ELR (cell line): ENCODE measurements at places on chromosomes 5 and 9.

DNA sequence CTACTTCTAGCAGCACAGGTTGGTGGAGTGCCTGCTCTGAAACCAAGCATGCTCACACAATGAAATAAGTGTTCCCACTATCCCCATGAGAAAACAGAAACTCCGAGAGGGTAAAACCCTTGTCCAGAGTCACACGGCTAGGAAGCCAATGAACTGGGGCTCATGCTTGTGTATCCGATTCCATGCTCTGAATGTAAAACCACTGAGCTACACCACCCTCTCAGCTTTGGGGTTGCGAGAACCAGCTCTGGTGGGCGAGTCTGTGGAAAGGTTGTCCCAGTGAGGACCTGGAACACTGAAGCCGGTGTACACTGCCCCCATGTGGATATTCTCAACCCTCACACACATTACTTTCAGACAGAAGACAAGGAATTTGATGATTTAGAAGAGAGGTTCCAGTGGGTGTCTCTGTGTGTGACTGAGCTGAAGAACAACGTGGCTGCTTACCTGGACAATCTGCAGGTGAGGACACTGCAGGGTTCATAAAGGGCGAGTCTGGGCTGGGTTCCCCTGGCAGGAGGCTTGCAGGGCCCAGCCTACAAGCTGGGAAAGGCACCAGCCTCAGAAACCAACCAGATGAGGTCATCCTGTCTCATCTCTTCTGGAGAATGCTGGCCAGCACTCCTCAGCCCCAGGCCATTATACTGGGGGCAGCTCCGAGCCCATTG, 37.4 kb downstream of the ARHGEF37 start:
- peak; percentile 92 for DNase-seq

- peak; percentile 13 for DNase-seq
Measured at GRCh38 chr5:115894342-115894741, 52.6 kb downstream of the AP3S1 start.

- no peak for DNase-seq
Measured at GRCh38 chr9:22457448-22457847, 10.8 kb downstream of the DMRTA1 start.

DNA sequence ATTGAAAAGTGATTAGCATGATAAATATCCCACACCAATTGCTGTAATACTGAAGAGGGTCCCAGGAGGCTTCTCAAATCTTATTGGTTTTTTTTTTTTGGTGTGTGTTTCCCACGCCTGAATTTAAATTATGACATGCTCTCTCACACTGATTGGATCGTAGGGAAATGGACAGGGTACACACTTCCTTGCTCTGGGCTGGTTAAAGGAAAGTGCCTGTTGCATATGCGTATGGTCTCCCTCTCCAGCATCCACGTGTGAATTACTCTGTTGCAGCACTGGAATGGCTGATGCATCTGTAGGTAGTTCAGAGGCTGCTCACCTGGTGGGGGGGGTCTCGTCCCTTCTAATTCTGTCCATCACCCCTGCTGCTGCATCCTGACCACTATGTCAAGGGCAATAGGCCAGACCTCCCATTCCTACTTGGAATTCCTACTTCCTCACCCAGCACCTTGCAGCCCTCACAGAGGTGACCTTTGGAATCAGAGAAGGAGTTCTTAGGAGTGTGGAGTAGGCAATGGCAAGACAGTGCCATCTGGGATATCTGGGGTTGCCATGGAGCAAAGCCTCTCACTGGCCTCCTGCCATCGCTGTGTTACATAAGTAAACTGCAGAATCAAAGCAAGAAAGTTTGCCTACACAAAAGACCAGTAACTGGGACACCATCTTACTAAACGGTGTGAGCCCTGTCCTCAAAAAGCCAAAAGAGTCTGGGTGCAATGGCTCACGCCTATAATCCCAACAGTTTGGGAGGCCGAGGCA, 71.4 kb upstream of the FBXW11 start:
- no peak for DNase-seq

GRCh38 chr9:69817202-69817601, 3.4 kb upstream of the CFAP95 start:
- DNase-seq, result peak; percentile 3

GRCh38 chr5:149913436-149914419, 30.9 kb downstream of the PDE6A start:
- DNase-seq, result peak; percentile 13

DNA sequence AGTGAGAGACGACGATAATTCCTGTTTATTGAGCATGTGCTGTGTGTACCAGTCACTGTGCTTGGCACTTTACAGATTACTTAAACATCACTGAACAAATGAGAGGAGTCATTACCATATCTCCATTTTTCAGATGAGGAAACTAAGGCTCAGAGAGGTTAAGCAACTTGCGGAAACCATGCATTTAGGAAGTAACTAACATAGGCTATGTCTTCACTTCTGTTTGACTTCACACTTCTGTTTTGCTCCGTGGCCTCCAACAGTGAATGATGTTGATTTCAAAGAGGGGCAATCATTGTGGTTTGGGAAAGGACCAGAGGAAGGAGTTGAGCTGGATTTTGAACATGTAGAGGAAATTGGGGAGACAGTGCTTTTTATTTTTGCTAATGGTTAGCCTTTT, 16.7 kb downstream of the GCNT1 start:
- DNase-seq, result no peak

GRCh38 chr5:107404595-107405374, 266.0 kb downstream of the EFNA5 start:
- DNase-seq, result no peak

DNA sequence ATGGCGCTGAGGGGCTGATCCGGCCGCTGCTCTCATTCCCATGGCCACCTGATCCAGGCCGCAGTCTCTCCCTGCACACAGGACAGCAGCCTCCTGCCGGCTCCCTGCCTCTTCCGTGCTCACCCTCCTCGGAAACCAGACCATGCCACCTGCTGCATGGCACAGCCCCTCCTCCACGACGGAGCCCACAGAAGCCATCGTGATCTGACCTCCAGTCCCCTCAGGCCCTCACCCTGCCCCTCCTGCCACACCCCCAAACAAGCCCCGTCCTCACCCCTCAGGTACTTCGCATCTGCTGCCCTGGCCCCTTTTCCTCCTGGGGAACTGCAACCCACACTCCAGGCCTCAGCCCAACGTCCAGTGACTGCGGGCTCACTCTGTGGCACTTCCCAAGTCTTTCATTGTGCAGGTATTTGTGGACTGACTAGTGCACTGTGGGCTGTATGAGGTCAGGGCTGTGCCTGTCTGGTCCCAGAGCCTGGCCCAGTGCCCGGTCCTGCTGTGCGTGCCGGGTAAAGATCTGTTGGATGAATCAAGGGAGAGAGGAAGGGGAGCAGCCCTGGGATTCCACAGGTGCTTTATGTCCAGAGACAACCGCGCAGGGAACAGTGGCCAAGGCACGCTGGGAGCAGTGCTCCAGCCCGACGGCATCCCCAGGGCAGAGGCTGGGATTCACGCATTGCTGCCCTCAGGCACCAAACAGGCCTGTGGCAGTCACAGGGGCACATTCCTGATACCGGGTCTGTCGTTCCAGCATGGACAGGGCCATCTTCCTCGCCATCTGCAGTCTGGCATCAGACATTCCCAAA, 86.1 kb downstream of the ADAMTS2 start:
- peak; percentile 98 for DNase-seq

GRCh38 chr5:180334751-180335613, 18.2 kb downstream of the GFPT2 start:
- DNase-seq, result no peak

DNA sequence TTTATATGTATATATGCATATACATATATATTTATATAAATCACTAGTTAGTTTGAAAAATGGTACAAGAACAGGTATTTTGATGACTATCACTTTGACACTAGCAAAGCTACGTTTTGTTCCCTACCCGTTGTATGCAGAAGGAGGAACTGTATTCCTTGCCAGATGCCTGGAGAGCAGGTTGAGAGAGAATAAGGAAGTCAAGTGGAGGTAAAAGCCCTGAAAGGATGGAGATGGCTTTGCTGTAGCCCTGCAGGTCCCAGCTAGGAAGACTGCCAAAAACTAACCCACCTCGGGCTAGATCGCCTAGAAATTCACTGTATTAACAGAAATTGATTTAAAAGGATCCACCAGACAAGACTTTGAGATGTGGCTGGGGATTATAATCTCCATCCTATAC, 229.3 kb downstream of the RFX3 start:
- DNase-seq, result no peak

- no peak for DNase-seq
Measured at GRCh38 chr9:113514061-113514460, 50.5 kb downstream of the RGS3 start.

DNA sequence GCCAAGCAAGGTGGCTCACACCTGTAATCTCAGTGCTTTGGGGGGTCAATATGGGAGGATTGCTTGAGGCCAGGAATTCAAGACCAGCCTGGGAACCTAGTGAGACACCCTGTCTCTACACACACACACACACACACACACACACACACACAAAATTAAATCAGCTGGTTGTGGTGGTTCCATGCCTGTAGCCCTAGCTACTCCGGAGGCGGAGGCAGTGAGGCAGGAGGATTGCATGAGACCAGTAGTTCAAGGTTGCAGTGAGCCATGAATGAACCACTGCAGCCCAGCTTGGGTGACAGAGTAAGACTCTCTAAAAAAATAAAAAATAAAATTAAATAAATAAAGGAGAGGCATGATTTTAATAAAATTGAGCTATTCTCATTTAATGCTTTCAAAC, 13.1 kb downstream of the CEMIP2 start:
- DNase-seq, result no peak

DNA sequence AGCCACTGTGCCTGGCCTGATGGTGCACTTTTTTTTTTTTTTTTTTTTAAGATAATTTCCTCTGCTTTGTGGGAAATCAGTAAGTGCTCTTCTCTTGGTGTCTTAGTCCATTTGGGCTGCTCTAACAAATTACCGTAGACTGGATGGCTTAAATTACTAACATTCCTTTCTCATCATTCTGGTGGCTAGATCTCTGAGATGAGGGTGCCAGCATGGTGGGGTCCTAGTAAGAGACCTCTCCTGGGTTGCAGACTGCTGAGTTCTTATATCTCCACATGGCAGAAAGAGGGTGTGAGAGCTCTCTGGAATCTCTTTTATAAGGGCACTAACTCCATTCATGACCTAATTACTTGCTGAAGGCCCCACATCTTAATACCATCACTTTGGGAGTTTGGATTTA, 133.9 kb upstream of the ANKRD55 start:
- no peak for DNase-seq

- DNase-seq, result no peak
Measured at GRCh38 chr5:151274666-151275065, 21.7 kb downstream of the GM2A start.

GRCh38 chr9:32681751-32682150, 46.3 kb upstream of the TAF1L start:
- no peak for DNase-seq

GRCh38 chr5:142660196-142660595, 25.7 kb downstream of the FGF1 start:
- no peak for DNase-seq

DNA sequence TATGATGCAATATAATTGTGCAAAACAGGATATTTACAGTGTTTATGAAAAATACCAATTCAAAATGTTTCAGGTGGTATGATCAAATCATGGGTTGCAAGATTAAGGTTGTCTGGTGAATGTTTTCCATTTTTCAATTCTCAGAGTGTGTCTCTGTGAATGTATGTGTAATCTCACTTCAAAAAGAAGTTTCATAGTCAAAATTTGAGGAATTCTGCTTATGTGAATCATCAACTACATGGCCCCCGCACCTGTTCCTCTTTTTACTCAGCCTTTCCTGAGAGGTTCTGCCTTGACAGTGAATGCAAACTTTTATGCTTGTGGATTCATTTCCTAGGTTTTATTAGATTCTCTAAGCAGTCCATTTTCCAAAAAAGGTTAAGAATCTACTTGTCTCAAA, 32.1 kb downstream of the KCTD16 start:
- no peak for DNase-seq

DNA sequence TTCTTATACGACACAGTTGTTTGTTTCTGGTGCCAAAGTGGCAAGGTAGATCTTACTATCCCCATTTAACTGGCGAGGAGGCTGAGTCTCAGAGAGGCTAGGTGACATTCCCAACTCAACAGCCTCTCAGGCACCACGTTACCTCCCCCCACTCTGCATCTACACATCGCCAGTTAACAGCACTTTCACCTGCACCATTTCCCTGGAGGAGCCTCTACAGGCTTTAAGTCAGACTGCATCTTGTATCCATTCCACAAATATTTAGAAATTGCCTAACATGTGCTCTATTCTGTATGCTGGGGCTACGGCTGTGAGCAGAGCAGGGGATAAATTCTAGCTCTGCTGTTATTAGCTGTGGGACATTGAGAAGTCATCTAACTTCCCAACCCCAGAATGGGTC, 168.6 kb downstream of the INSYN2B start:
- DNase-seq, result no peak

GRCh38 chr9:68905129-68905528, 108.8 kb downstream of the PRKACG start:
- DNase-seq, result no peak

DNA sequence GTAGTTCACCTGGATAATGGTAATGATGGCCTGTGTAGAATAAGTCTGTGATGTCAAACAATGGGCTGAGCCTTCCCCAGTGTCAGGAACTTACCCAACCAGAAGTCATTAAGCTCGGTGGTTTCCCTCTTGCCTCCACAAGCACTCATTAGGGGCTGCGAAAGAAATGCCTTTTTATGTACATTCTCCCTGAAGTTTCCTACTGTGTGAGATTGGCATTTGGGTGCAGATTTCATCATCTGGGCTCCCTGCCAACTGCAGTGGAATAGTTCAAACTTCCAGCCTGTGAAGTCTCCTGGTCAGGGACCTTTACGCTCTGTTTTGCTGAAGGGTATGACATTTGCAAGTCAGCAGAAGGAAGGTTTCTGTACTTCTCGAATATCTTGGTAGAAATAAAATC, 41.6 kb upstream of the TMEM215 start:
- no peak for DNase-seq

DNA sequence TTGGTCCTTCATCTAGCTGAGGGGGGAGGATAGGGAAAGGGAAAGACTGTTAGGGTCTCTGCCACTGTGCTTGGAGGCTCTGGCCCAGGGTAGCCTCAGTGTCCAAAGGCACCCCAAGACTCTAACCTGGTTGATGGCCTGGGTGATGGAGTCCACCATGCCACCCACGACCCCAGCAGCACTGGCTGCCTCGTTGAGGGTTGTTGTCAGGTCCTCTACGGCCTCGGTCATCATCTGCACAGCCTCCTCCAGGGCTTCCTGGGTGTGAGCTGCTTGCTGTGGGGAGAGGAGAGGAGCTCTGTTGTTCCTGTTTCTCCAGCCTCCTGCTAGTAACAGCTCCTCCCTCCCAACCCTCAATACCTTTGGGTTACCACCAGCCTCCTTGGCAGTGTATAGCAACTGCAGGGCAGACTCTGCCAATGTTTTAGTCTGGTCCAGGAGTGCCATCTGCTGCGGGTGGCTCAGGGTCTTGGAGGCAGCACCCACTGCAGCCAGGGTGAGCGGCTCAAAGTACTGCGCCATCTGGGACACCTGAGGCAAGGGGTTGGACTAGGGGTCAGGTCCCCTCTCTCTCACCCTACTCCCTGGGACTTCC, 16.2 kb upstream of the TPM2 start:
- no peak for DNase-seq
